ENCODE measurements at places on chromosomes 16 and 17. TPM values are rescaled to one million over a fixed set of nuclear protein-coding genes. Genes with fewer than 3 reads are reported as not detected.

- peak; percentile 52 for DNase-seq
Observed at GRCh38 chr16:54341892-54342776, 55.5 kb upstream of the IRX3 start.

DNA sequence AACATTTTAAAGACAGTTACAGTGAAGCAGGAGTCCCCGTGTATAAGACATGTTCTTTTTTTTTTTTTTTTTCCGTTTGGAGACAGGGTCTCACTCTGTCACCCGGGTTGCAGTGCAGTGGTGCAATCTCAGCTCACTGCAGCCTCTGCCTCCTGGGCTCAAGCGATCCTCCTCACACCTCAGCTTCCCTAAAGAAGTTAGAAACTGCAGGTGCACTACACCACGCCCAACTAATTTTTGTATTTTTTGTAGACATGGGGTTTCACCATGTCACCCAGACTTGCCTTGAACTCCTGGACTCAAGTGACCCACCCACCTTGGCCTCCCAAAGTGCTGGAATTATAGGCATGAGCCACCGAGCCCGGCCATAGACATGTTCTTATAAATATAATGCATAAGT, 3.0 kb downstream of the EVI2B start:
- DNase-seq = no peak

DNA sequence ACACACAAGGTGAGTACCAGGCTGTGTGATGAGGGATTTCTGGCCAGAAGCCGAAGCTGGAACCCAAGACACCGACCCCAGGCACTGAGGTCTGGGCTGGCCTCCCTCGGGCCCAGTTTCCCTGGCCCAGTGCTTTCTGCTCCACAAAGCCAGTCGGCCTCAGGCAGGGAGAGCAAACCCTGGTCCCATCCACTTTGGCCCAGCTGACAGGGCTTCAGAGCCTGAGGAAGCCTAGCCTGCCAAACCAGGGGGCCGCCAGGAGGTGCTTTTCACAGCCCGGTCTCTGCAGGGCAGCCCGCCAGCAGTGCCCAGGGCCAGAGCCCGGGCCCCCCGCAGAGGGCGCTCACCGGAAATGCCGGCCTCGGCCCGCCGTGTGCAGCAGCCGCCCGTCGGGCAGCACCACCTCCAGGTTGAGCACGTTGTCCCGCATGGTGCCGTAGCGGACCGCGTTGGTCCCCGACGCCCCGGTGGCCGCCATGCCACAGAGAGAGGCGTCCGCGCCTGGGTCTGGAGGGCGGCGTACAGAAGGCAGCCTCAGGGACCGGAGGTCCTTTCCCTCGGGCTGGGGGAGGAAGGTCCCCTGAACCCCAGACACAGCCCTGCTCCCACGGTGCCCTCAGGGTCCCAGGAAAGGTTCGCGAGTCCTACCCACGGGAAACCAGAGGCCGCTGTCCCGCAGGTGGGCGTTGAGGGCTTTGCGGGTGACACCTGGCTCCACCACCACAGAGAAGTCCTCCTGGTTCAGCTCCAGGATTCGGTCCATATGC, 2.2 kb downstream of the LDHD start:
- DNase-seq = no peak

DNA sequence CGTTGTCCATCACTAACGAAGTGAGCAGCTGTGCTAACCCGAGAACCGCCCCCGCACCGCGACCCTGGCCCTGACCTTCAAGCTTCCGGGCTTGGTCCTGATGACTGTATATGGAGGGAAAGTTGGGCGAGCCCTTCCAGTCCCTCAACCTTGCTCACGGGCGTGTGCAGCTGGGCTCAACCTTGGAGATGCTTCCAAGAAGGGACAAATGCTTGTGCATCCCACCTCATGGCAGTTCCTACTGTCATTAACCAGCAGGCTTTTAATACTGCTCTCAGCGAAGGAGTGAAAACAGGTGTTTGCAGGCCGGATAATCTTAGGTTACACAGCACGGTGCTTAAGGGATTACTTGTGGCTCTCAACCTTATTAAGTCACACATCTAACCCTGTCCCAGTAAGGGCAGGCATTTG, 33.5 kb downstream of the SRL start:
- no peak for DNase-seq

- no peak for DNase-seq
Observed at GRCh38 chr17:42937712-42938596, 26.3 kb downstream of the AARSD1 start.

DNA sequence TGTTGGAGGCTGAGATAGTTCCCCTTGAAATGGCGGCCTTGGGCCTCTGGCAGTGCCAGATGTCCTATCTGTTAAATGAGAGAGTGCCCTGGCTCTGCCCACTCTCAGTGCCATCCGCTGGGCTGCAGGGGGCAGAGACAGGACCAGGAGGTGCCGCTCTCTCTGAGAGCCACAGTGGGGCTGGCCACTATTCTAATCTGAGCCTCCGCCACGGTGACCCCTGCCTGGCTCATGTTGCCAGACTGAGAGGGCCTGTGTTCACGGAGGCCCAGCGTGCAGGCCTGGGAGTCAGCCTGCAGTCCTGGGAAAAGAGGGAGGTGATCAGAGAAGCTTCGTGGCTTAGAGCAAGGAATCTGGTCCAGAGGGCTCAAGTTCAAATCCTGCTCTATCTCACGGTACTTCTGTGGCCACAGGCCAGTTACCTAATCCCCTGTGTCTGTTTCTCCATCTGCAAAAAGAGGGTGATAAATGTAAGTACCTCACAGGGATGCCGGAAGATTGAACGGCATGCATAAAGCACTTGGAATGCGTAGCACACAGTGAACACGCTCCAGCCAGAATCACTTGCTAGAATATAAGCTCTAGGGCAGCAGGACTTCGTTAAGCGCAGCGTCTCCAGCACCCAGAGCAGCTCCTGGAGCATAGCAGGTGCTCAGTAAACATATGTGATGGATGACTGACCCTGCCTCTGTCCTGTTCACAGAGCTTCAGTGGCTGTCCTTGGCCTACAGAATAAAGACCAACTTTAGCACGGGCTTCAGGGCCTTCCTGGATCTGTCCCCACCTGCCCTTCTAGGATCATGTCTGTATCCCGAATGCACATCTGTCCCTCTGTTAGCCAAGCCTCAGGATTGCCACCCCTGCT, 6.3 kb downstream of the ATP2A3 start:
- DNase-seq = no peak

DNA sequence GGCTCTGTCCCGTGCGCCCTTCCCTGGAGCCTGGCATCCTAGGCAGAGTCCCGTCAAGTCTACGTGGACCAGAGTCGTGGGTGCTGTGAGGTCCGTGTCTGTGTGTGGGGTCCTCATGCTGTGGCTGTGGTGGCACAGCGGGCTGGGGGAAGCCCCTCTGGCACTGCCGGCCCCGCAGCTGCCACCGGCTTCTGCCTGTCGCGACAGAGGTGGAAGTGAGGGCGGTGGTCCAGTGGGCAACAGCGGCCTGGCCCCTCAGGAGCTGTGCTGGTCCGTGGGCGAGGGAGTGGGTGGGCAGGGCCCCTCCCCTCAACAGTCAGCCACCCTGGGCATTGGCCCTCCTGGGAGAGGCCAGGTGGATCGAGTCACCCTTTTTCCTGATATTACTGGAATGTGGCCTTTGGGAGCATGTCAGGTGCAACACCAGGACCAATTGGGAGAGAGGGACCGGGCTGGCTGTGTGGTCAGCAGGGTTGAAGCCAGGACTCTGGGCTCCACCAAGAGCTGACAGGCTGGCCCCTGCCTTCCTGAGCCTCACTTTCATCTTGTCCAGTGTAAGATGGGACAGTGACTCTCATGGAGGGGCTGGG, 11.9 kb downstream of the BAIAP2 start:
- DNase-seq = no peak

The MARVELD3 gene
- 6.7 TPM for total RNA-seq

The OR4D1 gene
- total RNA-seq = not detected

The PRR35 gene
- not detected for total RNA-seq

The MEOX1 gene
- 0.86 TPM for total RNA-seq

The GP2 gene
- 0.18 TPM for total RNA-seq

The FBXW10 gene
- 0.27 TPM for total RNA-seq

The HNF1B gene
- 15.2 TPM for total RNA-seq

The LDAF1 gene
- 39.8 TPM for total RNA-seq

The KRT15 gene
- 9.0 TPM for total RNA-seq

The ZNF469 gene
- total RNA-seq = 2.0 TPM

The TBC1D3C gene
- 0.38 TPM for total RNA-seq

The FOXN1 gene
- total RNA-seq = 0.15 TPM

The LRRC46 gene
- 11.6 TPM for total RNA-seq

Data from lower lobe of right lung (tissue), 2 donors.